ENCODE measurements at places on chromosomes 6 and 20.
A peak's percentile ranks its signal among the peaks of the same experiment; 100 is the strongest.

GRCh38 chr20:41173161-41173721 lies 35.9 kb downstream of the PLCG1 start:
- DNase-seq = peak; percentile 64

DNA sequence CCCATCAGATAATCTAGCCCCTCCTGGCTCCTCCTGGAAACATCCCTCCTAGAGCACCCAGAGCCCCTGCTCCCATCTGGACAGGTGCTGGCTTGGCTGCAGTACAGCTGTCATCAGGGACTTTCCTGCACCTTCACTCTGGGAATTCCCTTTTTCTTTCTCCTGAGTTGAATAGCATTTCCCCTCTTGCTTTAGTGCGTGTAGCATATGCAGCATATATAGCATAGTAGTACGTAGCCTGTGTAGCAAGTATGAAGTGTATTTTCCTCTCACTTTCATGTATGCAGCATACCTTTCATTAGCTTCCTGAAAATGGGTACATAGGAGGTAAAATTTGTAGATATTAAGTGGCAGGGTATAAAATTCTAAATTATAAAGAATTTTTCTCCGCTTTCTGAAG lies 352.9 kb downstream of the ESR1 start:
- DNase-seq = peak; percentile 14

DNA sequence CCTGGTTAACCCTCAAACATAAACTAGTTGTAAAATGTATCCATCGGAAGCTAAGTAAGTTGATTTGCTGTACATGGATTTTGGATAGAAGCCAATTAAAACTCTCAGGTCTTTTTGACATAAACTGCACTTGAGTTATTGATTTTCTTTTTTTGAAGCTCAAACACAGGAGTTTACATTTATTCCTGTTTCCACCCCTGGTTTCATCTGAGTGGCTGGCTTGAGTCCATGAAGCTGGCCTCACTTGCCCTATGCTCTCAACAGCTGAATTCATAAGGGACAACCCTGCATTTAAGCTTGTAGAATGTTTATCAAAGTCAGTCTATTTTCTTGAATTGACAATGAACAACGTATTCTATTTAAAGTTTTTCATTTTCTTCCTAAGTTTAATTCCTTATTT lies 58.1 kb upstream of the PLEKHG1 start:
- no peak for DNase-seq

- no peak for DNase-seq
Measured at GRCh38 chr20:24831232-24831631, 117.8 kb upstream of the CST7 start.

GRCh38 chr20:61746147-61746646 lies 319.5 kb downstream of the TAF4 start:
- DNase-seq = no peak

Measured in CD4-positive, alpha-beta T cell treated with Interleukin-17A for 1 hour (primary cell).